ENCODE measurements at places on chromosomes 2 and 18. TPM values are rescaled to one million over a fixed set of nuclear protein-coding genes. Genes with fewer than 3 reads are reported as not detected.

Gene TGFA
- 22.6 TPM for total RNA-seq

GRCh38 chr2:197798187-197798586, 6.2 kb upstream of the PLCL1 start:
- DNase-seq, result no peak

DNA sequence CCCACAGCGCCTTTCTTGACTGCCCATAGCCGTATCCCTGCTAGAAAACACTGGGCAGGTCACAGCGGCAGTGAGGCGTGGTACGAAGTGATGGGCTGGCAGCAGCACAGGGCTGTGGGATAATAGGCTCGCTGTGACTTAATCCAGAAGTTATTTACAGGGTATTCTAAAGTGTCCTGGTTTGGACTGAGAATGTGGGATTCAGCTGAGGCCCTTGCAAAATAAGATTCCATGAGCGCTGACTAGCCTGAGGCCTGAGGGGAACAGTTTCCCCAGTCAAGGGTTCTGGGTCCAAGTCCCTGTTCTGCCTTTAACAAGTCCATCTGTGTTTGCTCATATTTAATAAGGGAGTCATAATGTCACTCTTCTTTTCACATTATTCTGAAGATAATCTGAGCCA, 34.6 kb downstream of the SETBP1 start:
- DNase-seq, result no peak

GRCh38 chr2:69945941-69946340, 15.5 kb downstream of the ASPRV1 start:
- DNase-seq, result no peak

DNA sequence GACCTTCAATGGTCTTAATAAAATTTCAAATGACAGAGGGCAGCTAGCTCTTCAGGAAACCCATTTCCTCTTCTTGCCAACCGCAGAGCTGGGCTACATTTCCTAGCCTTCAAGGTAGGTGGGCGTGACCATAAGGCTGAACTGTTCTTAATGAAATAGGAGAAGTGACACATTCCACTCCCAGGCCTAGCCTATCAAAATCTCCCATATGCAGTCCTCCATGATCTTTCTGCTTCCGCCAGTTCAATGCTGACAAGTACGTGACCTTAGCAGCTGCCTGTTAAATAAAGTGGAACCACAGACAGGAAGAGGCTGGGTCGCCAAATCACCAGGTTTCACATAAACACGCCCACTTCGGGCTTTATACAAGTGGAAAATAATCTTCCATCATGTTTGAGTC, 13.2 kb downstream of the SERPINE2 start:
- DNase-seq, result peak; percentile 51

- peak; percentile 62 for DNase-seq
These were observed 767 bp downstream of the RHOB start for GRCh38 chr2:20447437-20448245.

GRCh38 chr2:70778676-70779075, 10.7 kb upstream of the ADD2 start:
- DNase-seq, result no peak

All from dermis blood vessel endothelial cell (primary cell).